ENCODE measurements at places on chromosomes 12 and 14. TPM values are rescaled to one million over a fixed set of nuclear protein-coding genes. Genes with fewer than 3 reads are reported as not detected.

Gene SDR9C7
- not detected for polyA plus RNA-seq

Gene APOF
- not detected for polyA plus RNA-seq

Gene INTS13
- polyA plus RNA-seq: 11.4 TPM

Gene SMARCC2
- polyA plus RNA-seq: 60.7 TPM

Gene NOC4L
- polyA plus RNA-seq: 8.1 TPM

Gene LRP1-AS
- polyA plus RNA-seq: not detected

Gene IL26
- not detected for polyA plus RNA-seq

Gene BAG5
- 7.9 TPM for polyA plus RNA-seq

Gene CIDEB
- 0.98 TPM for polyA plus RNA-seq

Gene EPYC
- polyA plus RNA-seq: 0.17 TPM

Gene TSHR
- polyA plus RNA-seq: not detected

Gene NRIP2
- not detected for polyA plus RNA-seq

Gene DCN
- 944 TPM for polyA plus RNA-seq

Gene PLCZ1
- polyA plus RNA-seq: not detected

Gene POP5
- polyA plus RNA-seq: 46.7 TPM

Gene PHLDA1
- polyA plus RNA-seq: 8.1 TPM

Gene NGB
- not detected for polyA plus RNA-seq

Gene ACACB
- polyA plus RNA-seq: 1.1 TPM

Gene CD163
- polyA plus RNA-seq: not detected

Gene CLEC2A
- not detected for polyA plus RNA-seq

Gene TTC7B
- 34.0 TPM for polyA plus RNA-seq

Gene CBX5
- 14.3 TPM for polyA plus RNA-seq

Gene KRT85
- polyA plus RNA-seq: not detected

Gene ZBTB42
- polyA plus RNA-seq: 2.7 TPM

Gene PLA2G1B
- polyA plus RNA-seq: not detected

Gene ADSS1
- 2.9 TPM for polyA plus RNA-seq

Gene MGP
- polyA plus RNA-seq: 116 TPM

Gene DHRS1
- polyA plus RNA-seq: 57.1 TPM

Gene NFE2
- 0.89 TPM for polyA plus RNA-seq

Gene LGMN
- 116 TPM for polyA plus RNA-seq

Gene B4GALNT1
- 1.2 TPM for polyA plus RNA-seq

Gene PMCH
- polyA plus RNA-seq: not detected

Gene CLEC4C
- not detected for polyA plus RNA-seq

Gene OR4E2
- not detected for polyA plus RNA-seq

Gene IRAK3
- polyA plus RNA-seq: 3.1 TPM
